ENCODE measurements at places on chromosomes 11 and 22.

DNA sequence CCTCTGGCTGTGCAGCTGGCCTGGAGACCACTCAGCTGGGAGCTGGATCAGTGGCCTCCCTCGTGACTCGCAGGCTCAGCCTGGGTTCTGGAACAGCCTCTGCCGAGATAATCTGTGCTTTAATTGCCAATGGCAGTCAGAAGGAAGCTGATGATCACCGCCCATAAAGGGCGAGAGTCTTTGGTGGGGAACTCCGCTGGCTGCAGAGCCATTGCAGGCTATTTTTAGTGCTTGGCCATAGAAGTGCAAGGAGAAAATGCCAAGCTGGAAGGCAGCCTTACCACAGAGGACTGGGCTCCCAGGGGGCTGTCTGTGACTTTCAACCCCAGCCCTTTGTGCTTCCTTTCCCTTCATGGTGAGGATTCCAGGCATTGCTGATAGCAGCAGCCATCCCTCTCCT is 62.2 kb upstream of the TENM4 start:
- no peak for DNase-seq

- DNase-seq = no peak
These were observed 438.2 kb downstream of the BUD13 start for GRCh38 chr11:116334596-116334995.

GRCh38 chr11:95764267-95764898 is 25.2 kb downstream of the FAM76B start:
- no peak for DNase-seq

GRCh38 chr11:16933756-16934603 is 80.2 kb downstream of the PLEKHA7 start:
- DNase-seq = no peak

GRCh38 chr11:44731685-44732430 is 5.1 kb downstream of the TSPAN18 start:
- DNase-seq = no peak

DNA sequence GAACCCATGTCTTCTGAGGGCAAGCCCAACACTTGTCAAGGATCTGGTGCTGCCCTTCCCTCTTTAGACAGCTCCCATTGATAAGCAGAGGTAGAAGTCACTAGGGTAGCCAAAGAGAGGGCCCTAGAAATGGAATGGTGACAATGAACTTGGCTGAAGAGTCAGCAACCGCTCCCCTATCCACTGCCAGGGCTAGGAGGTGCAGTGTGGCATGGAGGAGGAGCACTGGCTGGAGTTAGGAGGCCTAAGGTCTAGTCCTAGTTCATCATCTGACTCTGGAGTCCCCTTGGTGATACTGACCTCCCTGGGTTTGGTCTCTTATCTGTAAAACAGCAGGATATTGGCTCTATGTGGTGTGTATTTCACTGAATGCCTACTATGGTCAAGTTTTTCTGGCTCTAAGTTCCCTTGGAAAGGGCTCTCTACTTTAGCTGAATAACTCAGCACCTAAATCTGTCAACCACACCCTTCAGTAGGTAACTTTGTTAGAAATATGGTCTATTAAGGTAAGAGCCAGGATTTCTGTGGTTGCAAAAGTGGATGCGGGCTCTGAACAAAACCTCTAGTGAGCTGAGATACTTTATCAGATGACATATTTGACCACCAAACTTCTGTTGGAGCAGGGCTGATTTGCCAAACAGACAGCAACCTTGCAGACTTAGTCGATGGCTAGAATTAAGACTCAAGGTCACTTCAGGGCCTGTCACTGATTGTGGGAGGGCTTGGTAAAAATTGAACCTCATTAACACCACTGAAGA is 10.5 kb downstream of the TIMP3 start:
- DNase-seq = no peak

- no peak for DNase-seq
These were observed 19.1 kb downstream of the RIC3 start for GRCh38 chr11:8149726-8150125.

GRCh38 chr11:235180-235579 is 962 bp downstream of the SIRT3 start:
- DNase-seq = no peak

DNA sequence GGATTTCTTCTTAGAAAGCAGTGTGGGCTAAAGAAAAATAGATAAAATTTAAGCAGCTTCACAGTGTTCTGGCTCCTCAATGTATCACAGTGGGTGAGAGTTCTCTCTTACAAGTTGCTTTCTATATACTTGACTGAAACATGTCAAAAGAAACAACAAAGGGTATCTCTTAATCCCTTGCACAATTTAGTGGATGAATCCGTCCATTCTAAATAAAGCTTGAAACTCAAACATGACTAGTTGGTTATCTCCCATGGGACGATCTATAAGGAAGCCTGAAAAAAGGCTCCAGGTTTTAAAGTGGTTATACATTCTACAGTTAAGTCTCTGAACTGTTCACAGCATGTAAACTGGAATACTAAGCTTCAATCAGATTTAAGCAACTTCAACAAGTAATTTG is 993.1 kb upstream of the CNTN5 start:
- no peak for DNase-seq

DNA sequence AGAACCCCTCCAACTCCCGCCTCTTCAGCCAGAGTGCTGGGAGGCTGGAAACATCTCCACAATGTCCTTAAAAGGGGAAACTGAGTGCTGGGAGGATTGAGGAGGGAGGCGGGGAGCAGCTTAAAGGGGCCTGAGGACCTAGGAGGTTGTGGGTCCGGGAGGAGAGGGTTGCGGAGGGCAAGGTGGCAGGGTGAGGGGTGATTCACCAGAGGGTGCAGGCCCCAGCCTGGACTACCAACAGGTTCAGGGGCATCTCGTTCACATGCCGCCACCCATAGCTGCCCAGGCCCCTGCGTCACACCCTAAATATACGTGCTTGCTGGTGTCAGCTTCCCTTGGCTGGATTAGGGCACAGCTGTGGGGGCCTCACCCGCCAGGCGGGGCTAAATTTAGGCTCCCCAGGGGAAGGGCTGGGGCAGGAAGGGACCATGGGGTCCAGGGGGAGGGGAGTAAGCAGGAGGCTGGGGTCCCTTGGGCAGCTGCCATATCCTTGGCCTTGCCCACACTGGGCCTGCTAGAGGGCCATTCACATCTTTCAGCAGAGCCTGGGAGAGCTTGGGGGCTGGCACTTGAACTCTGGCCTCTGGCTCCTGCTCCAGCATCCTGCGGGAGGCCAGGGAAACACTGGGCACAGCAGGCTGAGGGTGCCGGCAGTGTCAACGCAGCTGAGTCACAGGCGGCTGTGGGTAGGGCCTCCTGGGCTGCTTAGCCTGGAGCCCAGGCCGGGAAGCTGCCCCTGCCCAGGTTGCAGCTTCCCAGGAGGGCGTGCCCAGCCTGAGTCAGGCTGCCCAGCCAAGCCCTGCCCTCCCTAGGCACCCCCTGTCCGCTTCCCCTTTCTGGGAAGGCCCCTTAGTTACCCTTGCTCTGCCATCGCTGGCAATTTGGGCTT is 1.3 kb downstream of the EHBP1L1 start:
- peak; percentile 69 for DNase-seq

DNA sequence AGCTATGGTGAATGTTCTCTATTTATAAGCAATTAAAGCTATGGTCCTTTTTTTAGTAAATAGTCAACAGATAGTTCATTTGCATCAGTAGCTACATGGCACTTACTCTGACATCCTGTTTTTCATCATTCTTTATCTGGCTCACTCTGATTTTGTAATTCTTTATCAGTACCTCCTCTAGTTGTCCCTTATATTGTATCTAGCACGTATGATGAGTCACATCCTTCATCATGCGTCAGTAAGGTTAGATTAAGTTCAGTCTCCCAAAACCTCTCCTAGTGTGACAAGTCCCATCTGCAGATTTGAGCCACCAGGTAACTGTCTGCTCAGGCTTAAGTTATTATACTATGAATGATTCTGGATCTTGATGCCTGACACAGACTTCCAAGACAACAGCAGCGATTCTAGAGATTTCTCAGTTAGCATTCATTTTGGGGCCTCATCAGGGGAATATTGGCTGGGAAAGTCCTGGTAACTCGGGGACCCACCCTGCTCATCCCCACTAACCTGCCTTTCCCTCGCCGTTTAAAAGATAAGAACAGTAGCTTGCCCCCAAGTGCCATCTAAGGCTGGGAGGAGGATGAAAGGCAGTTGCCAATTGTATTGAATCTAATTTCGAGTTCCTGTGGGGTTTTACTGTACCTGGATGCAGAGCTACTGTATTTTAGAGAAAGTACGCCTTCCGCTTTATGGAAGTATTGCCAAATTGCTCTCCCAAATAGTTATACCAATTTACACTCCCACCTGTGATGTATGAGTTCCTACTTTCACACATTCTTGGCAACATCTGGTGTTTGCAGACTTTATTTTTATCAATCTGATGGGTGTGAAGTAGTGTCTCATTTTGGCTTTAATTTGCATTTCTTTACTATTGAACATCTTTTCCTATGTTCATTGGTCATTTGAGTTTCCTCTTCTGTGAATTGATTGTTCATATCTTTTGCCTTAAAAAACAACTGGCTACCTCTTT is 55.9 kb downstream of the ZC3H12C start:
- DNase-seq = no peak

GRCh38 chr11:9643751-9644150 is 20.1 kb upstream of the SWAP70 start:
- DNase-seq = no peak

GRCh38 chr11:46290011-46290410 is 12.5 kb downstream of the CREB3L1 start:
- DNase-seq = no peak

GRCh38 chr11:64314146-64314804 is 3.1 kb downstream of the TRMT112 start:
- no peak for DNase-seq

- DNase-seq = peak; percentile 53
These were observed 397.8 kb downstream of the OPCML start for GRCh38 chr11:133134314-133135173.

- DNase-seq = no peak
These were observed 361.0 kb upstream of the ANO3 start for GRCh38 chr11:25970726-25971508.

DNA sequence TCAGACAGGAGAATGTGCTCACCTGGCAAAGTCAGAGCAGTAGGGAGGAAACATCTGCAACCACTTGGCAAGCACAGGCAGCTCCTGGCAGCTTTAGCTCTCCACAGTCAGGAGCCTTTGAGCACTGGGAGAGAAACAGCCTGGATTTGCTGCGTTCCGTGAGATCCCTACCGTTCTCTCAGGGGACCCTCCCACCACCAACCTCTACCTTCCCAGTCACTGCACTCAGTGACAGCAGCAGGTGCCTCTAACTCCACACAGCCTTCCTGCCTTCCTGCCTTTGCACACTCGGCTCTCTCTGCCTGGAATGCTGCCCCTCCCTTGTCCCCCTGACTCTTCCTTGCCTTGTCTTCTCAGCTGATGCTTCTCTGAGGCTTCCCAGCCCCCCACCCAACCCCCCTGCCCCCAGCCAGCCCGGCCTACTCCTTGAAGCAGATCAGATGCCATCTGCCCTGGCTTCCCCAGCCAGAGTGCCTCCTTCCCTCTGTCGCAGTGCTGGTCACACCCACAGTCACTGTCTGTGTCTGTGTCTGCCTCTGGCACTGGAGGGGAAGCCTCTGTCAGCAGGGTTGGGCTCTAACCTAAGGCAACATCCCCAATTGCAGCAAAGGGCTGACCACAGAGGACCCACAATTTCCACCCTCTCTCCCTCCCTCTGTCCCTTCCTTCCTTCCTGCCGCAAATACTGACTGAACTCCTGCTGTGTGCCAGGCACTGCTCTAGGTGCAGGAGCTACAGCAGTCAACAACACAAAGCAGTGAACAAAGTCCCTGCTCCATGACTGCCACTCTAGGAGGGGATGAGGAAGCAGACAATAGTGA is 14.9 kb upstream of the TSKU start:
- DNase-seq = peak; percentile 16

GRCh38 chr11:121035169-121035755 is 11.4 kb downstream of the TBCEL start:
- DNase-seq = no peak

- no peak for DNase-seq
These were observed 745.8 kb upstream of the ANO5 start for GRCh38 chr11:21446939-21447590.

DNA sequence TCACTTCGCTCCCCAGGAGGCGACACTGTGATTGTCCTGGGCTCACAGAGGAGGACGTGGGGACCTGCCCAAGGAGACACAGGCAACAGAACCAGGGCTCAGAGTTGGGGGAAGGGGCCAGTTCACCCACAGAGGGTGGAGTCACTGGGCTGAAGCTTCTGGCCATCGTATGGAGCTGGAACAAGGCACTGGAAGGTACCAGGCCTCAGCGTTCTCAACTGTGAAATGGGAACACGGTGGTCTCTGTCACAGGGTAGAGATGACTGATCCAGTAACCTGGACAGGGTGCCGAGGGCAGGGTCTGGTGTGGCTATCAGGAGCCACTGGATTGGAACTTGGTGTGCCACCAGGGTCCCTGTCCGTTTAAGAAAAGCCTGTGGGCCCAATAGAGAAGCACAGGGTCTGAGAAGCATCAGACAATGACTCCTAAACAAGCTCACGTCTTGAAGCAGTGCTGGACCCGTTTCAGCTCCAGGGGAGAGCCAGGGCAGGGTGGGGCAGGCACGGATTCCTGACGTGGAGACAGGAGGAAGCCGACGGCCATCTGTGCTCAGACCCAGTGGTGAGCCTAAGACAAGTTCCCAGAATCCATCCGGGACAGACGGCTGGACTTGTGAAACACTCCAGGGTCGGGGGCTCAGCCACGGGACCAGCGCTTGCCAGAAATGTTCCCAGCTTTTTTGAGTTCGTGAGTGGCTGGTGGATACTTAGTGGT is 25.0 kb upstream of the KCNQ1OT1 start:
- DNase-seq = no peak

GRCh38 chr11:7931168-7931567 is at the start of gene OR10A6:
Gene OR10A6, minus strand, starts transcription at chr11:7931268. Its CDS starts 2,606 bp downstream, at chr11:7928662.
- no peak for DNase-seq

GRCh38 chr11:60931917-60932316 is 7.7 kb downstream of the TMEM132A start:
- no peak for DNase-seq

GRCh38 chr22:22939588-22940368 is 52.2 kb downstream of the IGLL5 start:
- DNase-seq = no peak

GRCh38 chr22:37904572-37905533 is 1.2 kb upstream of the MICALL1 start:
- peak; percentile 9 for DNase-seq

- DNase-seq = no peak
These were observed 3.8 kb downstream of the IFITM5 start for GRCh38 chr11:295351-296170.

DNA sequence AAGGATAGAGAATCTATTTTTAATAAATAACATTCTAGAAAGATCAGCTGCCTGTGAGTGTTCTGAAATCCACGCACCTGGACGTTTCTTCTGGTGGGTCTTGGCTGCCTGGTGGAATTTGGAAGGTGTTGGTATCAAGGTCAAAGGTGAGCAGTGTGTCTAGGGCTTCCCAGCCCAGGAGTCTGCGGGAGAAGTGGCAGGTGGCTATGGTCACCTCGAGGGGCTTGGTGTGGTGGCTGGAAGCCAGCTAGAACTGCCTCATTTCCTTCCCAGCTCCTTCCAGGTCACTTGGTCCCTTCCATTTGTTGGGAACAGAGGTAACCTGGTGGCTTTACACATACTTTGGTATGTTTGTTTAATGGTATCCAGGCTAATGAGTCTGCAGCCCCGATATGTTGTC is 41.4 kb downstream of the NAT10 start:
- no peak for DNase-seq

GRCh38 chr22:45968003-45968650 is 8.8 kb downstream of the WNT7B start:
- no peak for DNase-seq
